ENCODE measurements at places on chromosomes 6 and 20.
A peak's percentile ranks its signal among the peaks of the same experiment; 100 is the strongest.

DNA sequence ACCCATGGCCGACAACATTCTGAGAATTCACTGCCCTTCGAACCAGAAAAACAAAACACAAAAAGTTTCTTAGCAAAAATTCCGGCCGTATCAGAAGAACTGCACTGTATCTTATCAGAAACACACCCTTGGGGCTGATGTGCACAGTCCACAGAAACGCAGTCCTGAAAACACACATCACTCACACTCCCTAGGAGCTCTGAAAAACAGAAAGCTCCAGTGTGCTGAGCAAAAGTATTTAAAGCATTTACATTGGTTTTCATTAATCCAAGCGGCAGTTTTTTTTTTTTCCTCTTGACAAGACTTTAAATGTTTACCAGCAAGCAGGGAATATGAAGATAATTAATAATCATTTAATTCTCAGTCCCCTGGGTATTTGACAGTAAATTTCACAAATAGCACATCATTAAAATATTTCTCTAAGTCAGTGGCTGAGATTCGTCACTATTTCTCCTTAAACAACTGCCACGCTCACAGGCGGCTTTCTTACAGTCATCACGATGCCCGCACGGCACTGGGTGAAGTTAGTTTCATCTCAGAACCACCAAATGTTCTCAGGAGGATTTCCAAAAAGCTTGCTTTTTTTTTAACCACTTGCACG, 13.3 kb downstream of the NFATC2 start:
- DNase-seq, result no peak

DNA sequence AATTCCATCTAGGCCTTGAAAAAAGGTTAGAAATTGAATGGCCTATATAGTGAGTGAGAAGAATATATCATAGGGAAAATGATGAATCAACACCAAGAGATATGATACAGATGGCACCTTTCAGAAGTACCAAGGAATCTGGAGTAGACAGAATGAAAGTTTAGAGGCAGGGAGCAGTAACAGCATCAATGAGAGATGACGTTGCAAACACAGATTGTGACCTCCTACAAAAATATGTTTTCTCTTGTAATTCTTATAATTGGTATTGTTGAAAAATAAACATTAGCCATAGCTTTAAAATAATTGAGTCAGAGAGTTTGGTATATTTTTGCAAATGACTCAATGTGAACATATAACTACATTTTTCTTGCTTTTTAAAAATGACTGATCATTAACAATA, 1223.1 kb upstream of the GJE1 start:
- DNase-seq, result no peak

DNA sequence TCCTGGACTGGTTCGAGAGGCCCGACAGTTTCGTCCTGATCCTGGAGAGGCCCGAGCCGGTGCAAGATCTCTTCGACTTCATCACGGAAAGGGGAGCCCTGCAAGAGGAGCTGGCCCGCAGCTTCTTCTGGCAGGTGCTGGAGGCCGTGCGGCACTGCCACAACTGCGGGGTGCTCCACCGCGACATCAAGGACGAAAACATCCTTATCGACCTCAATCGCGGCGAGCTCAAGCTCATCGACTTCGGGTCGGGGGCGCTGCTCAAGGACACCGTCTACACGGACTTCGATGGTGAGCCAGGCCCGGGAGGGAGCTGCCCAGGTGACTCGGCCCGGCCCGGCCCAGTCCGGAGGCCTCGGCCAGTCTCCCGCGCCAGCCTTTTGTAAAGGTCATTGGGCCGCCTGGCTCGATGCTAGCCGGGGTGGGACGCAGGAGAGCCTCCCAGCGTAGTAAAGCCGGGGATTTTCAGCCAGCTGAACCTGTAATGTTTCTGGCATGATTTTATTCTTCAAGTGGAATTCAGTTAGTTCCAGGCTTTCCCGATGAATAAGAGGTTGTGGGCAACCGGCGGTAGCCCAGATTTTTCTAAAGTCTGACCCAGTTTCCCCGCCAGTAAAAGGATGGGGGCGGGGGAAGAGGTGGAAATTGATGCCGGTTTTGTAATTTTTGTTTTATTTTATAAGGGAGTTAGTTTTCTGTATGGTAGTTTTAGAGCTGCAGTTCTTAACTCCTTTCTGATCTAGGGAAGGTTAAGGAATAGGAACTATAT, 1.4 kb downstream of the PIM1 start:
- DNase-seq, result peak; percentile 45

- DNase-seq, result no peak
Observed at GRCh38 chr6:25553502-25553901, 98.5 kb upstream of the SCGN start.

GRCh38 chr20:41734506-41734945, 116.3 kb upstream of the CHD6 start:
- peak; percentile 61 for DNase-seq

- DNase-seq, result no peak
Observed at GRCh38 chr20:25050082-25050481, 7.9 kb downstream of the ACSS1 start.

DNA sequence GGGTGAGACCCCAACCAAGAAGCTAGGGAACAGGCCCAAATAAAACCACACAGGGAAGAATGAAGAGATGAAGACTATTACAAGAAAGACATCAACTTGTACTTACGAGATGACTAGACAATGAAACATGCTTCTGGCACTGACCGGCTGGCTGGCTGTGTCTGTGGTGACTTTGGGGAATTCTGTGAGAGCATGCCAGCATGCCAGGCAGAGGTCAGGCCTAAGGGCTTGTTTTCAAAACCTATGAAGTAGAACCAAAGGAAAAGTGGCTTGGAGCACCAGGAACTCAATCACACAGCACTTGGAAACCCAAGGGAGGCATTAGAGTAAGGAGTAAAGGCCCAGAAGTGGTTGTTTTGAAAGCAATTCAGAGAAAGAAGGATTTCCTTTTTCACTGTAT, 28.4 kb upstream of the GSTA3 start:
- no peak for DNase-seq

DNA sequence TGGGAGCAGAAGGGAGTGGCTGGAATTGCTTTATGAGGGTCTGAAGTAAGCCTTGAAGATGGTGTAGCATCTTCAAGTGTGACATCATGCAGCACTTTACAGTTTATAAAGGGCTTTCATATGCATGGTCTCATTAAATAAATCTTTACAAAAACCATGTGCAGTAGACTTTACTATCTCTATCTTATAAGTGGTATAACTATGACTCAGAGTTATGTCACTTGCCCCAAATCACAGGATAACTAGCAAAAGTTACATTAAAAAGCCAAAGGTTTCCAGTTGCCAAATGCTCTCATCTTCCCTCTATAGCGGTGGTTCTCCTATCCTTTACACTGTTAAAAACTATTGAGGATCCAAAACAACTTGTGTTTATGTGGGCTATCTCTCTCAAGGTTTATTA, 687.7 kb upstream of the MARCKS start:
- no peak for DNase-seq

Data from suppressor macrophage treated with lipopolysaccharide for 4 hours (primary cell).